Body of pancreas (tissue), 4 donors: ENCODE measurements at places on chromosomes 16 and 17. TPM values are rescaled to one million over a fixed set of nuclear protein-coding genes. Genes with fewer than 3 reads are reported as not detected.

Gene TOX3
- 5.2 TPM for total RNA-seq

Gene SPN
- 1.3 TPM for total RNA-seq

Gene ACSM5
- 11.5 TPM for total RNA-seq

Gene ARHGDIG
- total RNA-seq = 102 TPM

Gene COX11
- total RNA-seq = 30.1 TPM

Gene CD300H
- total RNA-seq = not detected

Gene SPSB3
- total RNA-seq = 95.9 TPM

Gene SLC39A11
- 39.6 TPM for total RNA-seq

Gene PMFBP1
- total RNA-seq = 2.0 TPM

Gene RDM1
- total RNA-seq = not detected

Gene YPEL3
- 84.8 TPM for total RNA-seq

Gene RCVRN
- total RNA-seq = not detected

Gene ABCC11
- not detected for total RNA-seq

Gene C17orf100
- total RNA-seq = 6.2 TPM

Gene MAF
- 31.3 TPM for total RNA-seq

Gene CCL8
- total RNA-seq = not detected

Gene NACA2
- total RNA-seq = 1.6 TPM

Gene RNF227
- 3.0 TPM for total RNA-seq

Gene NPIPA8
- not detected for total RNA-seq

Gene CA7
- total RNA-seq = not detected

Gene C16orf54
- total RNA-seq = 0.52 TPM

Gene MYH1
- not detected for total RNA-seq

Gene CCL7
- total RNA-seq = not detected

Gene SOST
- total RNA-seq = not detected

Gene ABCC12
- not detected for total RNA-seq

Gene KIF18B
- total RNA-seq = not detected

Gene OR1E2
- total RNA-seq = not detected

Gene SEPTIN12
- total RNA-seq = not detected

Gene ERN2
- 0.99 TPM for total RNA-seq

Gene CHST5
- total RNA-seq = not detected

Gene PERCC1
- total RNA-seq = not detected

Gene TNFRSF13B
- not detected for total RNA-seq

Gene ITGB4
- total RNA-seq = 25.1 TPM

Gene LYRM1
- 13.5 TPM for total RNA-seq

Gene ALOXE3
- total RNA-seq = not detected

Gene TPSG1
- total RNA-seq = not detected

Gene SKAP1
- 4.0 TPM for total RNA-seq

Gene GINS2
- 0.33 TPM for total RNA-seq

Gene GPR179
- under 0.01 TPM for total RNA-seq

Gene DECR2
- total RNA-seq = 41.2 TPM

Gene CDK12
- 25.1 TPM for total RNA-seq

Gene ITGAD
- not detected for total RNA-seq

Gene ABCC6
- total RNA-seq = 19.4 TPM
